Fibroblast of villous mesenchyme (primary cell): ENCODE measurements at places on chromosomes 5 and 9. TPM values are rescaled to one million over a fixed set of nuclear protein-coding genes. Genes with fewer than 3 reads are reported as not detected.

- DNase-seq, result peak; percentile 75
Measured at GRCh38 chr5:107425541-107426031, 245.2 kb downstream of the EFNA5 start.

- peak; percentile 86 for DNase-seq
Measured at GRCh38 chr5:73591698-73592501, 26.4 kb downstream of the UTP15 start.

GRCh38 chr9:121651008-121651294 lies 483 bp upstream of the DAB2IP start:
- DNase-seq, result no peak

TMEM161B gene
- total RNA-seq, result 14.2 and 18.1 TPM in 2 replicates

DNA sequence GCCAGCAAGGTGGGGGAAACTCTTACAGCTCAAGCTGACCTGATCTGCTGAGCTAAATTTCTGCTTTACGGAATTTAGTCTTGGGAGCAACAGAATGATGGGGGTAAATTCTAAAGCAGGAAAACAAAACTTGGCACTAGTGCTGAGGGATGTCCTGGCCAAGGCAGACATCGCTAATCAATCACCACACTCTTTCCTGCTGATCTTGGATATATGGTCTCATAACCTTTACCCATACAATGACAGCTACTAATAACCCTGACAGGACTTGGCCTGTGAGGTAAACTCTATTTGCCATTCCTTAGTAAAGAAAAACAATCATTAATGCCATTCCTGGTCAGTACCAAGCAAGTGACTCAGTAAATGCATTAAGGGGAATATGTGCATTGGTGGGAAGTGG lies 51.5 kb downstream of the PPARGC1B start:
- DNase-seq, result no peak

CTNNAL1 gene
- total RNA-seq, result 72.2 and 155 TPM in 2 replicates

DNA sequence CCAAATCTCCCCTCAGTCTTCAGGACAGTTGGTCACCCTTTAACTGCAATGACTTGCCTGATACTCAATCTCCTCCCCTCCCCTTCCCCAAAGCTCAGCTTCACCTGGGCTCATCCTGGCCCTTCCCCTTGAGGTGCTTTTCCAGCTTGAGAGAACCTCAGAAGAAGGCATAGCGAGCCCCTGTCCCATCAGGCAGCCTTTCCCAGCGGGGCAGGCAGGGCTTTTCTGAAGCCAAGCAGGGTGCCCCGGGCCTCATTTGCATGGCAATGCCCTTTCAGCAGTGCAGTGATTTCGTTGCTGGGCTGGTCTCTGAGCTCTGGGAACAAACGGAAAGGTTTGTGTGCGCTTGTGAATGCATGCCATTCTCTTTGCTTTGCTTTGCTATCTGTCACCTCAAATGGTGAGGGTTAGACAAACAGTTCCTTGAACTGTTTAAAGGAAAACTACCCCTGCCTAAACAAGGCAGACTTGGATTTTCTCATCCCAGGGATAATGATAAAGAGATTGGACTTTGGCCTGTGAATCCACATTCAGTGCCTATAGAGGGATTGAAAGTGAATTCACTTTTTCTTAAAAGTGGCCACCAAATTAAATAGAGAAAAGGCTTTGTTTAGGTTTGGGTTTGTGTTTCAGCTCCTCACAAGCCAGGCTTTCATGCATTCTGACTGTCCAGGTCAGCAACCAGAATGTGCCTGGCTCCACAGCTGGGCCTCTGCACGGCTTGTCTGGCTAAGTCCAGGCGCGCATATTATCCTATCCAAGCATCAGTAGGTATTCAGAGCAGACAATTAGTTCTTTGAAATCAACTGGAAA lies 165.3 kb downstream of the ZNF608 start:
- no peak for DNase-seq

DNA sequence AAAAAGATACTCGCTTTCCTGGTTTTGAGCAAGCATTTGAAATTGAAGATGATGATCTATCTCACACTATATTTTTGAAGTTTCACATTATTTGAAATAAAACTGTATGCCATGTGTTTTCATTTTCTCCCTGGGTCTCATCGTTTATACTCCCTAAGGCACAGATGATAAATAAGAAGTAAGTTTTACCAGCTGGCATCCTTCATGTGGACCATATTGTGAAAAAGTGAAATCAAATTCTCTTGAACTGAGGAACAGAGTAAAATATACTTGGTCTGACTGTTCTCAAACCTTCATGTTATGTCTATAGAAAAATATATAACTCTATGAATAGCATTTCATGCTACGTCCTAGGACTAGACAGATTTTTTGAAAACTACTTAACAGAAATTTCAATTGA lies 1600.9 kb upstream of the C9orf72 start:
- DNase-seq, result no peak

SPINK13 gene
- not detected in 2 replicates for total RNA-seq

WWC1 gene
- total RNA-seq, result 0.32 and 2.2 TPM in 2 replicates

GRCh38 chr5:97838214-97838613 lies 655.2 kb upstream of the RIOK2 start:
- DNase-seq, result peak; percentile 95

- DNase-seq, result no peak
Measured at GRCh38 chr5:90022711-90023053, 386.9 kb downstream of the CETN3 start.

GRCh38 chr5:149195337-149195887 lies 54.1 kb downstream of the ABLIM3 start:
- no peak for DNase-seq

GRCh38 chr5:61286446-61287132 lies 45.5 kb upstream of the ZSWIM6 start:
- DNase-seq, result no peak

- DNase-seq, result no peak
Measured at GRCh38 chr5:81069990-81070389, 109.8 kb downstream of the RASGRF2 start.

GRCh38 chr5:135310328-135310989 lies 88.6 kb downstream of the MACROH2A1 start:
- DNase-seq, result peak; percentile 92

- DNase-seq, result peak; percentile 91
Measured at GRCh38 chr9:129412814-129413536, 207.9 kb downstream of the C9orf50 start.

PCDHAC2 gene
- total RNA-seq, result under 0.01 TPM in 2 replicates

ADCY2 gene
- under 0.01 and 0.32 TPM in 2 replicates for total RNA-seq

- no peak for DNase-seq
Measured at GRCh38 chr5:15023846-15024245, 152.3 kb upstream of the ANKH start.

PCDHAC1 gene
- total RNA-seq, result under 0.01 TPM in 2 replicates

IFNA8 gene
- not detected in 2 replicates for total RNA-seq

GRCh38 chr5:82570-82969 lies 9.4 kb upstream of the PLEKHG4B start:
- DNase-seq, result no peak

PCDHB12 gene
- total RNA-seq, result under 0.01 TPM in 1 of 2 replicates, not detected in the other

RORB gene
- 0.64 and 5.6 TPM in 2 replicates for total RNA-seq

MAMDC2 gene
- 11.0 and 22.9 TPM in 2 replicates for total RNA-seq

GRCh38 chr9:68961587-68961986 lies 52.3 kb downstream of the PRKACG start:
- DNase-seq, result no peak

CANX gene
- total RNA-seq, result 628 and 886 TPM in 2 replicates

PCDHA11 gene
- under 0.01 TPM in 2 replicates for total RNA-seq

DNA sequence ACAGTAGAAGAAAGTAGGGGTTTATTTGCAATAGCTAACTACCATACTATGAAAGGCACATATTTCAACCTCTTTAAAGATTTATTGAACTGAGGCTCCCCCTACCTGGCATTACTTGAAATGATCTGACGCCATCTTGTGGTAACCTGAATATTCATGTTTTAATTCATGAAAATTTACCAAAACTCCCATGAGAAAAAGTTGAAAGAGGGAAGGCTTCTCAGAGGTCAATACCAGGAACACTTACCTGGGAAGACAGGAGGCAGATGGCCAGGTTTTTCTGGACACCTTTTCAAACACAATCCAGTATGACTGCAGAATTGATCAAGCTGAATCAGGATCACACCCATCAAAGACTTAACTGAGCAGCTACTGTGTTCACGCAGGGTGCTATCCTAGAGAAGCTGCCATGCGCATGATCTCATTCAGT lies 9.4 kb downstream of the PRELID2 start:
- peak; percentile 69 for DNase-seq

NLN gene
- 27.7 and 36.7 TPM in 2 replicates for total RNA-seq

RNF20 gene
- total RNA-seq, result 20.9 and 22.9 TPM in 2 replicates

ADAMTS13 gene
- total RNA-seq, result 1.3 TPM in 2 replicates

DNA sequence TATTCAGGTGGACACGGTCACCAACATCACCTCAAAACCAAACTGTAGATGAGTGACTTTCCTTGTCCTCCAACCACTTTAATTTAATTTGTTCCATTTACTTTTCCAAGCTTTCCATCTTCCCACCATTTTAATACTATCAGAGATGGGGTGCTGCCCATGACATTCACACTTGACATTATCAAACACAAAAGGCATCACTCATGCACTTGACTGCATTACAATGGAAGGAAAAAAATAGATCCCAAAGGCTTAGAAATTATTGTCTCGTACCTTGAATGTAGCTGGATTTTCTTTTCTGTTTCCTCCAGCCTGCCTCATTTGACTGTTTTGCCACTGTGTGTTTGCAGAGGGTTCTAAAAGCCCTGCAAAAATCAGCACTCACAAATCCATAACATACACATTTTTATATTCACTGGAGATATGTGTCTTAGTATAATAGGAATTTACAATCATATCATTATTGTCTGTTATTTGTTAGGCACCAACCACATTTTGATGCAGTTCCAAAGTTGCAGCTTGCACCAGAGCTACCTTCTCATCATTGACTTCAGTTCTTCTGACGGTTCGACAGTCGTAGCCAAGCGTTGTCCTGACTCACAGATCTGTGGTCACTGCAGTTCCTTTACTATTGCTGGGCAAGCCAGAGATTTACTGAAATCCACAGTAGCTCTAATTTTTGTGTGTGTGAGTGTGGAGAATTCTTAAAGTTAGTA lies 712.3 kb upstream of the WWC1 start:
- DNase-seq, result no peak

- DNase-seq, result no peak
Measured at GRCh38 chr9:114061292-114061691, 16.8 kb downstream of the AMBP start.

- no peak for DNase-seq
Measured at GRCh38 chr5:172506921-172507320, 52.6 kb upstream of the SH3PXD2B start.

DNA sequence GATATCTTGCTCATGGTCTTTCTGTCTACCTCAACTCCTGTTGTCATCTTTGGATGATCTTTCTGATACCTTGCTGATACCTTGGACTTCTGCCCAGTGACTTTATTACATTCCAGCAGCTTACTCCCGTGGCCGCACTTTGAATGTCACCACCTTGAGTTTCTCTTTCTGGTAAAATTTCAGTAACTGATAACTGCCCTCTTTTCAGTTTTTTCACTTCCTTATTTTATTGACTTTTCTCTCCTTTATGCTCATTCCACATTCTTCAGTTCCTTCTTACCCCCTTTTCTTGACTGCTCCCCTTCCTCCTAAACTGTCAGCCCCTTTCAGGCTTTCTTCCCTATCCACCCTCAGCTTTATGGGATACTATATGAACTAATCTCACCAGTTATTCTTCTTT lies 7.0 kb upstream of the FBXO4 start:
- DNase-seq, result no peak

- DNase-seq, result no peak
Measured at GRCh38 chr5:140366589-140367255, 6.7 kb downstream of the SLC4A9 start.

GRCh38 chr9:127489471-127490115 lies 38.3 kb downstream of the LRSAM1 start:
- no peak for DNase-seq

C5orf34 gene
- 3.9 and 7.8 TPM in 2 replicates for total RNA-seq

- peak; percentile 92 for DNase-seq
Measured at GRCh38 chr9:37936965-37937364, 33.0 kb upstream of the SLC25A51 start.

RHOBTB3 gene
- 370 and 720 TPM in 2 replicates for total RNA-seq

DNA sequence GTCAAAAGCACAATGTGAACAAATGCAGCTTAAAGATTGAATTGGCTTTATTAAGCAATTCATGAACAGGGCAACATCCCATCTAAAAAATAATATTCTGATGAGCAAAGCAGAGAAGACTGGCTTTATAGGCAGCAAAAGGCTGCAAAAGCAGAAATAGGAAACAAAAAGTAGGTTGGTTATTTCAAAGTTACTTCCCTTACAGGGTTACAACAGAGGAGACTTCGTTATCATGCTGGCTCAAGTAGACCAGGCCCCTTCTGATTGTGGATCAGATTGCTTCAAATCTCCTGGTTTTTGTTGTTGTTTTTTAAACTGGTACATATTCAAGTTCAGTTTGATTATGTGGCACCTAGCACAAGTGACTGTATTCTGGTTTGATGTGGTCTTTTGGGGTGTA lies 73.1 kb downstream of the MAN2A1 start:
- DNase-seq, result no peak

TMEM141 gene
- 33.5 and 39.7 TPM in 2 replicates for total RNA-seq

DNA sequence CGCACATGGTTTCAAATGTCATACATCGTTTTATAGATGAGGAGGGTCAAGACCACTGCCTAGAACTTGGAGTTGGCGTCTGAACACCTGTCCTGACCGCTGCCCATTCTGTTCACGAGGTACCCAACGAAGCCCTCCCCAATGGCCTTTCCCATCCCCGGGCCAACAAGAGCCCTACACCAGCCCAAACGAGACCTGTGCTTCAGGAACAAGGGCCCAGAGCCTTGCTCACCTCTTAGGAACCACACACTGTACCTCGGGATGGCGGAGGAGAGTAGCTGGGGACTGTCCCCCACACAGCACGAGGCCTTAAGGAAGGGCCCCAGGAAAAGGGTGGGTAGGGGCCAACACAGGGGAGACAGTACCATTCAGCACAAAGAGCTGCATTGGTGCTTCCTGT lies 3.0 kb downstream of the SURF6 start:
- DNase-seq, result no peak

HACD4 gene
- total RNA-seq, result 10.0 and 22.0 TPM in 2 replicates

PTGDS gene
- total RNA-seq, result 10.8 and 21.9 TPM in 2 replicates

DNA sequence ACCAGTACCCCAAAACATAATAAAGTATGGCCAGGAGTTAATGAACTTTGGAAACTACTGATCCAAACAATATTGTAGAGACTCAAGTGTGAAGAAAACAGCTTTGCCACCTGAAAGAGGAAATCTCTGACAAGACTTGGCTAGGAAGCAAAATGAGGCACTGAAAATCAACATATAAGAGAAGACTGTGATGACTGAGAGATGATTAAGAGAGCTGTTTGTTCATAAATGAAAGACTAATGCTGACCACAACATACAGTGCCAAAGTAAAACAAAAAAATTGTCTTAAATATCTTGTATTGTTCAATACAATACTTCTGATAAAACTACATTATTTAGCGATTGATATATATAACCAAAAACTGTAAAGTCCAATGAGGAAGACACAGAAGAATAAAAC lies 7.2 kb downstream of the RC3H2 start:
- no peak for DNase-seq

GRCh38 chr5:90747175-90747574 lies 188.6 kb downstream of the ADGRV1 start:
- no peak for DNase-seq

PCDHA12 gene
- total RNA-seq, result under 0.01 TPM in 2 replicates

DNA sequence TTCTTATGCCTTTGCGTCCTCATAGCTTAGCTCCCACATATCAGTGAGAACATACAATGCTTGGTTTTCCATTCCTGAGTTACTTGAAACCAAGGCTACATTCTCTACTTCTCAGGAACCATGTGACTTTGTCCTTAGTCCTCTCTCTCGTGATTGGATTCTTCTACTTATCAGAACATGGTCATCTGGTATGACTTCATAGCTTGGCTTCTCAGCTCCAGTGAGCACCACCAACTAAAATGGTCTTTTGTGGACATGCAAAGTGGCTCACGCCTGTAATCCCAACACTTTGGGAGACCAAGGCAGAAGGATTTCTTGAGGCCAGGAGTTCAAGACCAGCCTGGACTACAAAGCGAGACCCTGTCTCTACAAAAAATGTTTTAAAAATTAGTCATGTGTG lies 81.2 kb upstream of the NIPBL start:
- no peak for DNase-seq

PLAA gene
- 35.1 and 41.0 TPM in 2 replicates for total RNA-seq
